ENCODE measurements at places on chromosomes 2 and 18. TPM values are rescaled to one million over a fixed set of nuclear protein-coding genes. Genes with fewer than 3 reads are reported as not detected.

Gene REG3G
- total RNA-seq, result not detected

Gene OR6B2
- not detected for total RNA-seq

Gene REEP1
- 26.4 TPM for total RNA-seq

Gene GALNT5
- total RNA-seq, result 0.74 TPM

Gene HRH4
- total RNA-seq, result 0.15 TPM

Gene NTSR2
- total RNA-seq, result 0.15 TPM

Gene COLEC12
- total RNA-seq, result 12.0 TPM

Gene USP37
- total RNA-seq, result 6.8 TPM

Gene IL18RAP
- 0.92 TPM for total RNA-seq

Gene ITM2C
- 27.3 TPM for total RNA-seq

Gene NAT8
- not detected for total RNA-seq

Gene UGT1A5
- total RNA-seq, result not detected

Gene LTBP1
- 109 TPM for total RNA-seq

DNA sequence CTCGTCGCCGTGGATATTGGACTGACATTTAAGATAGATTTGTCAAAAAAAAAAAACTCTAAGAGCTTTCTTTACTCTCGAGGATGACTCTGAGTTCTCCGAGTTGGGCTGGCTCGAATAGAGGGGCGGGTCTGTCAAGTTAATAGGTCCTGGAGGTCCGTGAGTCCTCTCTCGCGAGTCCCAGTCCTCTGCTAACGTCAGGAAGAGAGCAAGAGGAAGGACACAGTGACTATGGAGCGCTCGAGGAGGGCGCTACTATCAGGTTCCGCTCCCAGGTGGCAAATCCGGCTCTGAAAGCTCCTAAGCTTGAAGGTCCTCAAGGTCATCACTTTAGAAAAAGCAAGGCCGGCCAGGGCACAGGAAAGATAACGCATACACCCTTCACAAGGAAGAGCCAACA, 404 bp upstream of the AKAIN1 start:
- peaks cover 7% of the 10 kb centered on the region for H3K27me3 ChIP-seq
- no peak overlapping the region for H3K27ac ChIP-seq
- no peak overlapping the region for H3K4me3 ChIP-seq
- no peaks in the 10 kb centered on the region for H3K4me1 ChIP-seq
- no peaks in the 10 kb centered on the region for H3K36me3 ChIP-seq

DNA sequence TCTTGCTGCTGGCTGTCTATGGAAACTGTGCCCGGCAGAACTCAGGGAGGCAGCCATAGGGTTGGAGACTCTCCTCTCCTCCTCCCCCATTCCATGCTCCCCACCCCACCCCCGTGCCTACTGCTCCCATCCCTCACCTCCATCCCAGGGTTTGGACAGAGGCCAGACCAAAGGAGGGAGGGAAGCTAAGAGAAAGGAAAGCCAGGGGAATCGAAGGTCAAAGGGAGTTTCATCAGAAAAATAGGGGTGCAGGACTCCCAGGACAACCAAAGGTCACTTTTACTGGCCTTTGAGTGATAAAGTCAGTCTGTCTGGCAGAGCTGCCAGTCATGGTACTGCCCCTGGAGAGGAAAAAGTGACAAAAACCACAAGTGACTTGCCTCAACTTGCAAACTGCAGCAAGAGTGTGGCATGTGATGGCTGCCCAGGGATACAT, 187.3 kb upstream of the CTAGE1 start:
- no peaks in the 10 kb centered on the region for H3K36me3 ChIP-seq
- H3K4me3 ChIP-seq, result no peak overlapping the region
- H3K27ac ChIP-seq, result peak overlapping the region; percentile 54
- no peaks in the 10 kb centered on the region for H3K27me3 ChIP-seq

DNA sequence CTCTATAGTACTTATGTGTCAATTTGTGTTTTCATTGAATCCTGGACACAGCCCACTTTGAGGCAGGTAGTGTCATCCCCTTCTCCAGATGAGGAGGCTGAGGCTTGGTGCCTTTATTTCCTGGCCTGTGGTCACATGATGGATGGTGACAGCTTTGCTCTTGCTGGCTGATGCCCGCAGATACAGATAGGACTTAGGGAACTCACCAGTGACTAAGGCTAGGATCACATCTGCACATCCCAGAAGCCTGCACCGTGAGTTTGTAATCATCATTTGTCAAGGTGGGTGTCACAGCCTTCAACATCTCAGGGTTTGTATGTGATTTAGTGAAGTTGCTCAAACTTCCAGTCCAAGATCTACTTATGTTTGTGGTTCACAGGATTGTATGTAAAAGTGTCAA, 295.1 kb upstream of the RAB12 start:
- no peaks in the 10 kb centered on the region for H3K4me1 ChIP-seq
- no peak for DNase-seq
- no peaks in the 10 kb centered on the region for H3K27me3 ChIP-seq

GRCh38 chr2:24016376-24016761, 6.5 kb downstream of the MFSD2B start:
- H3K27ac ChIP-seq, result no peak overlapping the region
- no peak overlapping the region for H3K4me3 ChIP-seq
- no peaks in the 10 kb centered on the region for H3K4me1 ChIP-seq
- no peak for DNase-seq

GRCh38 chr2:23381485-23381884, 3.5 kb upstream of the KLHL29 start:
- H3K27me3 ChIP-seq, result peaks cover 45% of the 10 kb centered on the region
- H3K4me1 ChIP-seq, result peaks cover 24% of the 10 kb centered on the region
- no peak overlapping the region for H3K27ac ChIP-seq
- H3K4me3 ChIP-seq, result no peak overlapping the region
- DNase-seq, result no peak
- H3K36me3 ChIP-seq, result no peaks in the 10 kb centered on the region

DNA sequence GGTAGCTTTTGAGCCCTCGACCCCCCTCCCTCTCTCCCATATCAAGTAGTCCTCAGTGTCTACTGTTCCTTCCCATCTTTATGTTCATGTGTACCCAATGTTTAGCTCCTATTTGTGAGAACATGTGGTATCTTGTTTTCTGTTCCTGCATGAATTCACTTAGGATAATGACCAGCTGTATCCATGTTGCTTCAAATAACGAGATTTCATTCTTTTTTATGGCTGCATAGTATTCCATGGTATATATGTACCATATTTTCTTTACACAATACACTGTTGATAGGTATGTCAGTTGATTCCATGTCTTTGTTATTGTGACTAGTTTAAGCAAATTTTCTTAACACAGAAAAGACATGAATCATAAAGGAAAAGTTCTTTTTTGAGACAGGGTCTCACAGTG, 16.5 kb upstream of the NDUFV2 start:
- no peaks in the 10 kb centered on the region for H3K27me3 ChIP-seq
- no peak overlapping the region for H3K4me3 ChIP-seq
- H3K36me3 ChIP-seq, result no peaks in the 10 kb centered on the region
- H3K4me1 ChIP-seq, result no peaks in the 10 kb centered on the region
- no peak overlapping the region for H3K27ac ChIP-seq

GRCh38 chr2:102619414-102620319, at the start of gene SLC9A2:
SLC9A2 (plus strand) TSS chr2:102619553; CDS start chr2:102619849, 296 bp downstream.
- H3K27ac ChIP-seq, result no peak within 1 kb of the TSS
- peaks cover 15% of the 10 kb centered on the region for H3K4me1 ChIP-seq
- H3K4me3 ChIP-seq, result peak within 1 kb of the TSS; percentile 51
- H3K27me3 ChIP-seq, result peaks cover 93% of the 10 kb centered on the region
- H3K36me3 ChIP-seq, result no peaks in the 10 kb centered on the region

DNA sequence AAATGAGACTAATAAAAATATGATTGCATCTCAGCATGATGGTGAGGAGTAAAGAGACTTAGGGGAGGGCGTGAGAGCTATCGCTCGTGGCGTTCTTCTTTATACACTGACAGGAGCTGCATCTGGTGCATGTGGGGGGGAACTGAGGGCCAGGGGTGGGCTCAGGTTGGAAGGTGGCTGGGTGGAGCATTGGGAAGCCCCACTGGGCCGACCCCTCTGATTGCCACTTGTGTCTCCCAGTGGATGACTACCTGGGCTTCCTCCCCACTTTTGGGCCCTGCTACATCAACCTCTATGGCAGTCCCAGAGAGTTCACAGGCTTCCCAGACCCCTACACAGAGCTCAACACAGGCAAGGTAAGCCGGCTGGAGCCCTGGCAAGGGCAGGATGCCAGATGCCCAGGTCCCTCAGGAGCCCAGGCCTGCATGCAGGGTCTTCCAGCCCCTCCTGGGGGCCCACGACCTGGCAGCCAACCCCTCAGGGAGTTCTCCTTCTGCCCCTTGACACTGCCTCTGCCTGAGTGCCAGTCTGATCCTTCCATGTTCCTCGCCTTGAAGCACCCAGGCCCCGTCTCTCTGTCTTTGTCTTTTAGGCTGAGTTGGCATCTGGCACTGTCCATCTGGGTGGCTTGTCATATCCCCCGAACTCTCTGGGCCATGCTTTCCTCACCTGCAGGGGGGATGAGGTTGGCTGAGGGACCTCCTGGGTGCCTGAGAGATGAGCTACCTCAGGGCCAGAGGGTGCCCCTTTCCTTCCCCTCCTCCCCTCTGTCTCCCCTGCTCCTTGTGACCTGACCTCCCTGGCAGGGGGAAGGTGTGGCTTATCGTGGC, 97.7 kb downstream of the DYSF start:
- peaks cover 5% of the 10 kb centered on the region for H3K36me3 ChIP-seq
- H3K4me1 ChIP-seq, result peaks cover 1% of the 10 kb centered on the region
- H3K4me3 ChIP-seq, result no peak overlapping the region
- H3K27me3 ChIP-seq, result no peaks in the 10 kb centered on the region
- no peak overlapping the region for H3K27ac ChIP-seq

- H3K4me1 ChIP-seq, result no peaks in the 10 kb centered on the region
- H3K36me3 ChIP-seq, result no peaks in the 10 kb centered on the region
- no peak overlapping the region for H3K27ac ChIP-seq
- no peak for DNase-seq
Observed at GRCh38 chr2:72051971-72052505, 95.6 kb downstream of the CYP26B1 start.

- peak overlapping the region; percentile 31 for H3K4me3 ChIP-seq
- no peaks in the 10 kb centered on the region for H3K36me3 ChIP-seq
- no peaks in the 10 kb centered on the region for H3K27me3 ChIP-seq
Observed at GRCh38 chr2:48343571-48344440, 186.1 kb upstream of the STON1 start.

GRCh38 chr2:66240286-66240685, 194.6 kb upstream of the MEIS1 start:
- H3K27me3 ChIP-seq, result no peaks in the 10 kb centered on the region
- no peak overlapping the region for H3K27ac ChIP-seq
- no peak for DNase-seq
- H3K4me3 ChIP-seq, result no peak overlapping the region
- no peaks in the 10 kb centered on the region for H3K36me3 ChIP-seq

- H3K36me3 ChIP-seq, result no peaks in the 10 kb centered on the region
- H3K4me1 ChIP-seq, result no peaks in the 10 kb centered on the region
- H3K27ac ChIP-seq, result no peak overlapping the region
- H3K4me3 ChIP-seq, result no peak overlapping the region
Observed at GRCh38 chr2:147483911-147484310, 360.9 kb upstream of the ACVR2A start.

- peaks cover 54% of the 10 kb centered on the region for H3K4me1 ChIP-seq
- H3K27me3 ChIP-seq, result no peaks in the 10 kb centered on the region
- DNase-seq, result no peak
- H3K36me3 ChIP-seq, result no peaks in the 10 kb centered on the region
- H3K27ac ChIP-seq, result no peak overlapping the region
- no peak overlapping the region for H3K4me3 ChIP-seq
Observed at GRCh38 chr2:25337276-25337675, 4.4 kb downstream of the DNMT3A start.

DNA sequence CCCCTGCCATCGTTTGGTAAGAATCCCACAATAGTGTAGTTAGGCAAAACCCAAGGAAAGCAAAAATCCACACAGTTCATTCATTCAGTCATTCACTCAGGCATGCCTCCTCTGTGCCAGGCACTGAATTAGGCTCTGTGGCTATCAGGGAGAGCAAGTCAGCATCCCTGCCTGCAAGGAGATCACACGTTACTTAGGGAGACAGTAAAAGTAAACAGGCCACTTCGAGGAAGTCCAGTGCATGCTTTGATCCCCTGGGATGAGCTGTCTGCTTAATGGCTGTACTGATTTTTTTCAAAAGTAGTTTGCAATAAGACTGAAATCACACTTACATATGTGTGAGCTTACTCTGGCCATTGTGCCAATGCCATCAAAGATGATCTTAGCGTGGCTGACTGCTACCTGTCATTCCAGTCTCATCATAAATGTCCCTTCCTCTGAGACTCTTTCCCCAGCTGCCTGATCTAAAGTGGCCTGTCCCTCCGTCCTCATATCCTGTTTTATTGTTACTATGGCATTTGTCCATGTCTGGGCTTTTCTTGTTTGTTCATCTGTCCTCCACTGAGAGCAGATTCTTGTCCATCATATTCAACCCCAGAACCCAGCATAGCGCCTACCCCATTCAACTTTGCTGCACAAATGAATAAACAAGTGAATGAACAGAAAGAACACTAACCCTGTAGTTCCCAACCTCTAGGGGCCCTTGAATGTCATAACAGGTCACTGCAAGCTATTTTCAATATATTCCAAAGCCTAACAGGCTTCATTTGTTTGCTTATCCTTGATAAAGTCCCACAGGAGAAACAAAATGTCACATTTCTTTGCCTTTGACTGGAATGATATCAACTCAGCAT, 84.1 kb downstream of the GALNT14 start:
- peaks cover 3% of the 10 kb centered on the region for H3K4me1 ChIP-seq
- H3K4me3 ChIP-seq, result no peak overlapping the region
- no peak for DNase-seq
- no peaks in the 10 kb centered on the region for H3K27me3 ChIP-seq
- H3K36me3 ChIP-seq, result no peaks in the 10 kb centered on the region

- H3K36me3 ChIP-seq, result no peaks in the 10 kb centered on the region
- no peak overlapping the region for H3K27ac ChIP-seq
- no peak for DNase-seq
- H3K4me1 ChIP-seq, result no peaks in the 10 kb centered on the region
Observed at GRCh38 chr18:37420315-37420880, 145.2 kb downstream of the CELF4 start.

GRCh38 chr18:79164706-79165105, 95.5 kb downstream of the ATP9B start:
- no peak for DNase-seq
- no peak overlapping the region for H3K27ac ChIP-seq
- H3K4me1 ChIP-seq, result peaks cover 4% of the 10 kb centered on the region

- no peak overlapping the region for H3K27ac ChIP-seq
- H3K4me3 ChIP-seq, result no peak overlapping the region
- DNase-seq, result peak; percentile 27
Observed at GRCh38 chr18:22711192-22711685, 221.9 kb upstream of the RBBP8 start.

GRCh38 chr2:61114147-61114546, 47.8 kb upstream of the C2orf74 start:
- no peak for DNase-seq
- H3K4me3 ChIP-seq, result no peak overlapping the region
- no peak overlapping the region for H3K27ac ChIP-seq
- peaks cover 76% of the 10 kb centered on the region for H3K36me3 ChIP-seq

DNA sequence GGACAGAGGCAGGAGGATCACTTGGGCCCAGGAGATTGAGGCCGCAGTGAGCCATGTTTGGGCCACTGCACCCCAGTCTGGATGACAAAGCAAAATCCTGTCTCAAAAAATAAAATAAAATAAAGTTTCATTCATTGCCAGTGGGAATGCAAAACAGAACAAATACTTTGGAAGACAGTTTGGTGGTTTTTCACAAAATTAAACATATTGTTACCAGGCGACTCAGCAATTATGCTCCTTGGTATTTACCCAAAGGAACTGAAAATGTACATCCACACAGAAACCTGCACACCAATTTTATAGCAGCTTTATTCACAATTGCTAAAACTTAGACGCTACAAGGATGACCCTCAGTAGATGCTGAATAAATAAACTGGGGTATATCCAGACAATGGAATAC, 35.8 kb downstream of the FOSL2 start:
- no peaks in the 10 kb centered on the region for H3K27me3 ChIP-seq
- H3K4me1 ChIP-seq, result peaks cover 10% of the 10 kb centered on the region
- DNase-seq, result no peak
- no peaks in the 10 kb centered on the region for H3K36me3 ChIP-seq
- H3K27ac ChIP-seq, result no peak overlapping the region
